GM23338 (cell line): ENCODE measurements at places on chromosomes 13 and 19. TPM values are rescaled to one million over a fixed set of nuclear protein-coding genes. Genes with fewer than 3 reads are reported as not detected.

GRCh38 chr19:47680858-47681332, 32.3 kb upstream of the EHD2 start:
- no peak for DNase-seq
- H3K36me3 ChIP-seq: no peaks in the 10 kb centered on the region
- no peaks in the 10 kb centered on the region for H3K27me3 ChIP-seq
- H3K4me3 ChIP-seq: no peak overlapping the region
- H3K4me1 ChIP-seq: no peaks in the 10 kb centered on the region
- no peak overlapping the region for H3K27ac ChIP-seq

GRCh38 chr13:106520251-106521054, 15.0 kb downstream of the EFNB2 start:
- DNase-seq: peak; percentile 43
- H3K36me3 ChIP-seq: no peaks in the 10 kb centered on the region
- H3K27me3 ChIP-seq: no peaks in the 10 kb centered on the region
- H3K4me3 ChIP-seq: no peak overlapping the region
- peaks cover 58% of the 10 kb centered on the region for H3K4me1 ChIP-seq
- no peak overlapping the region; the same call in 1 of the 2 replicates for H3K27ac ChIP-seq

- H3K27me3 ChIP-seq: no peaks in the 10 kb centered on the region
- no peak for DNase-seq
- H3K27ac ChIP-seq: no peak overlapping the region
- H3K4me1 ChIP-seq: no peaks in the 10 kb centered on the region
- H3K4me3 ChIP-seq: no peak overlapping the region
Measured at GRCh38 chr13:35496006-35496405, 19.5 kb upstream of the MAB21L1 start.

GRCh38 chr19:40836754-40837429, 13.4 kb downstream of the CYP2A6 start:
- H3K36me3 ChIP-seq: no peaks in the 10 kb centered on the region
- no peaks in the 10 kb centered on the region for H3K27me3 ChIP-seq
- H3K4me1 ChIP-seq: no peaks in the 10 kb centered on the region
- no peak for DNase-seq
- no peak overlapping the region for H3K27ac ChIP-seq

Gene CYP2A7
- polyA plus RNA-seq: not detected in 2 replicates

- no peaks in the 10 kb centered on the region for H3K27me3 ChIP-seq
- DNase-seq: no peak
- H3K27ac ChIP-seq: no peak overlapping the region
- no peaks in the 10 kb centered on the region for H3K4me1 ChIP-seq
- H3K36me3 ChIP-seq: no peaks in the 10 kb centered on the region
Measured at GRCh38 chr13:51052581-51052980, 58.5 kb downstream of the C13orf42 start.

DNA sequence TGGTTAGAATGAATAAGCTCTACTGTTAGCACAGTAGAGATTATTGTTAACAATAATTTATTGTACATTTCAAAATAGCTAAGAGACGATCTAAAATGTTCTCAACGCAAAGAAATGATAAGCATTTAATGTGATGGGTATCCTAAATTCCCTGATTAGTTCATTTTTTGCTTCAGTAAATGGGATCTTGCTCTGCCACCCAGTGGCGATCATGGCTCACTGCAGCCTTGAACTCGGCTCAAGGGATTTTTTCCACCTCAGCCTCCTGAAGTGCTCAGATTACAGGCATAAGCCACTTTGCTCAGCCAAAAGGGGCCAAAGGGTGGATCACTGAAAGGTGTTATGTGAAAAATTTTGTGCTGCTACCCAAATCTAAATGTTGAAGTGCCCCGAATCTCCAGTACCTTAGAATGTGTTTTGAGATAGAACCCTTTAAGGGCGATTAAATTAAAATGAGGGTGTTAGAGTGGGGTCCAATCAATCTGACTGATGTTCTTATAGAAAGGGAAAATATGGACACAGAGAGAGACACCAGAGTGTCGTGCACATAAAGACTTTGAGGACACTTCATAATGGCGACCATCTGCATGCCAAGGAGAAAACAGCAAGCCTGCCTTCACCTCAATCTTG, 31.5 kb upstream of the ZNF766 start:
- peak; percentile 80 for DNase-seq
- no peak overlapping the region for H3K27ac ChIP-seq
- no peaks in the 10 kb centered on the region for H3K36me3 ChIP-seq
- H3K4me1 ChIP-seq: no peaks in the 10 kb centered on the region

DNA sequence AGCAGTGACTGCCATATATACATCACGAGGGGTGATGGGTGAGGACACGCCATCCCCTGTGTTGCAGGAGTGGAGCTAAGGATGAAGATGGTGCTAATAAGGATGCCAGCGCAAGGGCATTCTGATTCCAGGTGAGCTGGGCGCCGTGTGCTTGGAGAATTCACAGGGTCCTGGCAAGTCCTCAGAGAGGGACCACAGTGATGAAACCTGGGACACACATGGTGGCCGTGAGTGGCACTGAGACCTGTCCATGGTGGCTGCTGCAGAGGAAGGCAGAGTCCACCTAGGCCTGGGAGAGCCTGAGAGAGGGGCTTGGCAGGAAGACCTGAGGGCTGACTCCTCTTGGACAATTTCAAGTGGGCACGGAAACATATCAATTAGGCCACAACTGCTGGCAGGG, 65.2 kb downstream of the RFX2 start:
- no peak overlapping the region for H3K27ac ChIP-seq
- H3K36me3 ChIP-seq: no peaks in the 10 kb centered on the region
- no peak for DNase-seq
- no peaks in the 10 kb centered on the region for H3K27me3 ChIP-seq
- H3K4me1 ChIP-seq: peaks cover 3% of the 10 kb centered on the region

DNA sequence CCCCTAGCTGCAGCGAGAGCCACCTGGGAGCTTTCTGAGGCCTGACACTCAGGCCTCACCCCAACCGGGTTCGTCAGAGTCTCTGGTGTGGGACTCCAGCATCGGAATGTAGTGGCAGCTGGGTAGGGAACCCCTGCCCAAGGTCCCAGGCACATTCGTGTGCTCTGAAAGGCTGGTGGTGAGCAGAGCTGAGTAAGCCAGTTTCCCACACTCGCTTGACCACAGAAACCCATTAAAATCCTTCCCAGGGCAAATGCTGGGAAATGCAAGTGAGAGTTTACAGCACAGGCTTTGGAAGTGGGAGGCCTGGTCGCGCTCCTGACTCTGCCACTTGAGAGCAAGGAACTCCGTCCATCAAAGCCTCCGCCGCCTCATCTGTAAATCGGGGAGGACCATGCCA, 4.2 kb downstream of the TRAPPC6A start:
- no peaks in the 10 kb centered on the region for H3K27me3 ChIP-seq
- no peak overlapping the region for H3K27ac ChIP-seq
- H3K4me3 ChIP-seq: no peak overlapping the region
- no peaks in the 10 kb centered on the region for H3K4me1 ChIP-seq
- H3K36me3 ChIP-seq: no peaks in the 10 kb centered on the region
- DNase-seq: no peak

GRCh38 chr13:50285283-50285682, 270.0 kb downstream of the KCNRG start:
- no peak for DNase-seq
- no peaks in the 10 kb centered on the region for H3K36me3 ChIP-seq
- no peak overlapping the region for H3K27ac ChIP-seq
- peaks cover 25% of the 10 kb centered on the region; the same call in 1 of the 2 replicates for H3K4me1 ChIP-seq
- H3K4me3 ChIP-seq: no peak overlapping the region

- H3K4me3 ChIP-seq: no peak overlapping the region
- DNase-seq: no peak
- H3K27ac ChIP-seq: no peak overlapping the region
Measured at GRCh38 chr13:93915269-93915809, 564.1 kb downstream of the DCT start.

Gene ZNF583
- 3.6 and 6.3 TPM in 2 replicates for polyA plus RNA-seq

GRCh38 chr19:8609279-8610040, 1.1 kb downstream of the ADAMTS10 start:
- H3K36me3 ChIP-seq: peaks cover 9% of the 10 kb centered on the region; the same call in 1 of the 2 replicates
- peak overlapping the region; percentile 94 for H3K27ac ChIP-seq
- peaks cover 22% of the 10 kb centered on the region for H3K4me1 ChIP-seq
- peak; percentile 87 for DNase-seq

DNA sequence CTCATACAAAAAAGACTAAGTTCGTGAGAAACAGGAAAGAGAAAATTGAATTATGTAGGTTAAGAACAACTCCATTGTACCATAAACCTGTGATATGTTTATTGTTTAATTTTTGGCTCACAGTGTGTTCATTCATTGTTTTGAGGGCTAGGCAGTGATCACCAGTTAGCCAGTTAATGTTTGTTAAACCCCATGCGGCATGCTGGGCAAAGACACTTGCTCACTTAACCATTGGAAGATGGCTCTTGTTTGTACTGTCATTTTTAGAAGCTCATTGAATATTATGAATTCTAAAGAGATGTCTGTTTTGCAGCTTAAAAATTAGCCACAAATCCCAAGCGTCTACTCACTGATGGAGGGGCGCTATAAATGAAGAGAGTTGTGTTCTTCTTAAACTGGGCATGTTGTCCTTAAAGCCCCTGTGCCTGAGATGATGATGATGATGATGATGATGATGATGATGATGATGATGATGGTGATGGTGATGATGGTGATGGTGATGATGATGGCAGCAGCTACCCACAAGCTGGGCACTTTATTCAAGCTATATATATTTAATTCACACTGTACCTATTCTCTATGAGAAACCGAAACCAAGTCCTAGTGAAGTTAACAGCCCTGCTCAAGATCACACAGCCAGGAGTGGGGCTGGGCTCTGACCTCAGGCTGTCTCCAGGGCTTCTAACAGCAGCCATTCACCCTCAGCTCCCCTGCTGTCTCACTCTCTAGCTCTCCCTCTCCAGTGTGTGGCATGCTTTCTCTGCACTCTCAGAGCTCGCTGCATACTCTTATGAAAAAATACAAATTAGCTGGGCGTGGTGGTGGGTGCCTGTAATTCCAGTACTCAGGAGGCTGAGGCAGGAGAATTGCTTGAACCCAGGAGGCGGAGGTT, 169.1 kb downstream of the SHISA2 start:
- peaks cover 31% of the 10 kb centered on the region for H3K4me1 ChIP-seq
- DNase-seq: no peak
- H3K4me3 ChIP-seq: no peak overlapping the region
- H3K36me3 ChIP-seq: no peaks in the 10 kb centered on the region
- H3K27ac ChIP-seq: peak overlapping the region; percentile 1; the same call in 1 of the 2 replicates

GRCh38 chr19:45276284-45276687, 25.2 kb downstream of the MARK4 start:
- no peak overlapping the region for H3K27ac ChIP-seq
- no peaks in the 10 kb centered on the region for H3K27me3 ChIP-seq
- no peak overlapping the region for H3K4me3 ChIP-seq
- peaks cover 6% of the 10 kb centered on the region; the same call in 1 of the 2 replicates for H3K36me3 ChIP-seq
- no peaks in the 10 kb centered on the region for H3K4me1 ChIP-seq

- no peaks in the 10 kb centered on the region for H3K27me3 ChIP-seq
- peak; percentile 78 for DNase-seq
- no peak overlapping the region for H3K27ac ChIP-seq
Measured at GRCh38 chr19:46221981-46222610, 7.4 kb upstream of the IGFL1 start.

GRCh38 chr13:38944219-38944618, 46.4 kb downstream of the STOML3 start:
- H3K27ac ChIP-seq: no peak overlapping the region
- H3K27me3 ChIP-seq: no peaks in the 10 kb centered on the region

- no peaks in the 10 kb centered on the region for H3K36me3 ChIP-seq
- no peak overlapping the region for H3K27ac ChIP-seq
- DNase-seq: no peak
- H3K4me1 ChIP-seq: peaks cover 14% of the 10 kb centered on the region
Measured at GRCh38 chr13:85631801-85632200, 167.4 kb downstream of the SLITRK6 start.

DNA sequence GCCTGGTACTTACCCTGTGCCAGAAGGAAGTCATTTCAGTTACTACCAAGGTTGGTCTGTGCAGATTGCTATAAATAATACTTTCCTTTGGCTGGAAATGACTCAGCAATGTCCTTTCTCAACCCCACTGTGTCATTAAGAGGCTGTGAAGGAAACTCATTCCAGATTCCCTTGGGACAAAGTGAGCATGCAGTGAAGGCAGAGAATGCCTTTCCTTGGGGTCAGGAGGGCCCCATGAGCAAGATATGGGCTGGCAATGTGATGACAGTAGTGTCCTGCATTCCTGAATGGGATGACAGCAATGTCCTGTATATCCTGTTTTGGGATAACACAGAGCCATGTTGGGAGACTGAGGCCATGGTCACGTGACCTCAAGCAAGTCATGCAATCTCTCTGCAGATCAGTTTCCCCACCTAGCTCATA, 213.1 kb upstream of the TMTC4 start:
- no peak overlapping the region for H3K27ac ChIP-seq
- no peaks in the 10 kb centered on the region; the same call in 1 of the 2 replicates for H3K4me1 ChIP-seq
- H3K4me3 ChIP-seq: no peak overlapping the region

Gene RASGRP4
- polyA plus RNA-seq: 1.5 and 1.6 TPM in 2 replicates

Gene FBN3
- polyA plus RNA-seq: 7.7 and 8.5 TPM in 2 replicates

Gene ZNF177
- 5.6 and 5.8 TPM in 2 replicates for polyA plus RNA-seq

GRCh38 chr19:29766100-29766499, 45.7 kb upstream of the CCNE1 start:
- no peak overlapping the region for H3K4me3 ChIP-seq
- no peak overlapping the region for H3K27ac ChIP-seq
- no peaks in the 10 kb centered on the region for H3K4me1 ChIP-seq
- DNase-seq: no peak
- no peaks in the 10 kb centered on the region for H3K36me3 ChIP-seq
- no peaks in the 10 kb centered on the region for H3K27me3 ChIP-seq

- H3K36me3 ChIP-seq: no peaks in the 10 kb centered on the region
- no peaks in the 10 kb centered on the region for H3K4me1 ChIP-seq
- H3K27ac ChIP-seq: no peak overlapping the region
- no peak for DNase-seq
- H3K4me3 ChIP-seq: no peak overlapping the region
- H3K27me3 ChIP-seq: no peaks in the 10 kb centered on the region
Measured at GRCh38 chr13:30125422-30126073, 181.8 kb downstream of the KATNAL1 start.

DNA sequence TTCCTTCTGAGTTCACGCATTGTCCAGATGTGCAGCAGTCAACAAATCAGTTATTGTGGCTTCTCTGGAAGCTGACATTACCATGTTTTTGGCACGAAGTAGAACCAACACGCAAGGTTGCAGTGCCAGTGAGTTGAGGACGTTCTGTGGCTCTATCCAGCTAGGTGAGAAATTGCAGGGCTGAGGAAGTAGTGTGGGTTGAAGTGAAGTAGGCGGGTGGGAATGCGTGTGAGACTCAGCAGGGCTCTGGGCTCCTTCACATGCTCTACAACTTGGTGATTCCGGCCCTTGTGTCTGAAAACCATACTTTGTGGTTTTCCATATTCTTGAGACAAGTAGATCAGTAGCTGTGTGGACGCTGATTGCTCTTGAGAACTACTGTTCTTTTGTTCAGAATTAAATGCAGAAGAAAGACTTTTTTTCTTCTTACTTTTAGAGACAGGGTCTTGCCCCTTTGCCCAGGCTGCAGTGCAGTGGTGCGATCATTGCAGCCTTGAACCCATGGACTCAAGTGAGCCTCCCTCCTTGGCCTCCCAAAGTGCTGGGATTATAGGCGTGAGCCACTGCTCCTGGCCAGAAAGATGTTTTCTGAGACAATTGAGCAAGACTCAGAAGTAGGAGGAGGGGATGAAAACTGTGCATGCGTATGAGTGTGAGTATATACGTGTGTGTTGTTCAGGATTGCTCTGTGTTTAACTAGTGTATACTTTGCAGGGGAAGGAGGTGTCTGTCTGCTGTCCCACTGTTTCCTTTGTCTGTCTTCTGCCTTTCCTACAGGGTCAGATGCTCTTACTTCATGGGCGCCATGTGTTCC, 46.2 kb downstream of the GATAD2A start:
- no peak for DNase-seq
- no peak overlapping the region for H3K4me3 ChIP-seq
- H3K27ac ChIP-seq: peak overlapping the region; percentile 72; the same call in 1 of the 2 replicates
- H3K4me1 ChIP-seq: peaks cover 11% of the 10 kb centered on the region
- H3K36me3 ChIP-seq: no peaks in the 10 kb centered on the region

Gene DCAF15
- polyA plus RNA-seq: 39.5 and 41.6 TPM in 2 replicates
